AG10803 (cell line): ENCODE measurements at places on chromosomes 13 and 19.

GRCh38 chr19:10761443-10762250 lies 43.8 kb downstream of the DNM2 start:
- no peak for DNase-seq

GRCh38 chr13:75425216-75426009 lies 56.6 kb downstream of the TBC1D4 start:
- no peak for DNase-seq

DNA sequence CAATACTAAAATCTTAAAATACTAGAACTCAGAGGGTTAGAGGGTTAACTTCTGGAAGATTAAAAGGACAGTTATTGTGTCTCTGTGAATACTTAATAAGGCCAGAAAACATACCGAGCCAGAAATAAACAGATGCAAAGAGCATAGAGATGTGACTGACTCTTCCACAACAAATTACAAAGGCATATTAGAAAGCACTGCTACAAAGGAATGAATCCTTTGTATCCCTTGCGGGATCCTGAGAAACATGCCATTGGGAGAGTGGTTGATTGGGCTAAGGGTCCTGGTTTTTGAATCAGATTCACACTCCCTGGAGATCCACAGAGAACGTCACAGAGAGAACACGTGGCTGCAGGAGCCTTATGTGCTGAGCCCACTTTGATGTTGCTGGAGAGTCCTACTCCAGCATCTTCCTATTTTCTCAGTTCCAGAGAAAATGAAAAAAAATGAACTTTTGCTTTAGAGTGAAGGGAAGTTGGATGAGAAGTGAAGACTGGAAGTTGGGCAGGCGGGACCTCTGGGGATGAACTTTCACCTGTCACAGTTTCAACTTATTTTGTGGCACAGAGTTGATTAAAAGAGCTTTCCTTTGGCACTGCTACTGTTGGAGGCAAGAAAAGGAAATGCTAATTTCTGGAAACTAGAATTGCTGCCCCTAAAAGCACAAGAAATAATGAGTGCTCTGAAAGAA lies 309.9 kb downstream of the DCT start:
- no peak for DNase-seq

DNA sequence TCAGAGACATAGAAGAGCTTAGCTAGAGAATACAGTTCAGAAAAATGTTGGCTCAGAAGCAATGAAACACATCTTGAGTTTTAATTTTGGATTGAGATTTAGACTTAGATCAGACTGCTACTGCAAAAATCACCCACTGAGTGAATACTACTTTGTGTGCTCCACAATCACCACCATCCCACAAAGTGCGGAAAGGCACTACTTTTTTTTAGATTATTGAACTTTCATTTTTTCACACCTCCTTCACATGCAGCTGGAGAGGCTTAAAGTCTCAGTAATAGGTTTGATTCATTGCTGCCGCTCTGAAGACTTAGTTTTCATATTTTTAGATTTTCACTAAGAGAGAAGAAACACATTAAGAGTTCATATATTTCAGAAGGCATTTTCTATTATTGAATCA lies 289.9 kb upstream of the PRR20A start:
- no peak for DNase-seq

DNA sequence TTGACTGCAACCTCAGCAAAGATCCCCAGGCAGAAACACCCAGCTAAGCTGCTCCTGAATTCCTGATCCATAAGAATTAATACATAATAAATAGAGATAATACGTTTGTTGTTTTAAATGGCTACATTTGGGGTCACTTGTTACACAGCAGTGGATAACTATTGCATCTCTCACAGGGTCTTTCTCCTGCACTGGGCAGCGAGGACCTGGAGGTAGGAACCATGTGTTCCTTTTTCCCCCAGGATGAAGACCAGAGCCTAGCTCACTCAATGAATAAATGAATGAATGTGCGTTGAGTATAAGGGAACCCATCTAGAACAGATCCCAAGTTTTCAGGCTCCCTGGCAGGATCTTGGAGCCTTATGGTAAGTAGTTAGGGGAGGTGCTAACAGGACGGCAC lies 30.7 kb downstream of the F2RL3 start:
- DNase-seq, result no peak

GRCh38 chr19:13012690-13013608 lies 17.7 kb downstream of the NFIX start:
- DNase-seq, result peak; percentile 68
